Bronchus fibroblast of lung (primary cell): ENCODE measurements at places on chromosomes 11 and 22. TPM values are rescaled to one million over a fixed set of nuclear protein-coding genes. Genes with fewer than 3 reads are reported as not detected.

The PDGFD gene
- total RNA-seq = 1.2 and 1.8 TPM in 2 replicates

The DGAT2 gene
- 0.67 and 1.0 TPM in 2 replicates for total RNA-seq

The TMEM25 gene
- 21.4 and 23.0 TPM in 2 replicates for total RNA-seq

The GPR137 gene
- 14.6 and 18.7 TPM in 2 replicates for total RNA-seq

The C11orf21 gene
- total RNA-seq = under 0.01 TPM in 1 of 2 replicates, not detected in the other

The H19 gene
- total RNA-seq = 36.1 and 37.5 TPM in 2 replicates

The C11orf97 gene
- not detected in 2 replicates for total RNA-seq

The KRTAP5-7 gene
- total RNA-seq = not detected in 2 replicates
